ENCODE measurements at places on chromosomes 3 and 15.

DNA sequence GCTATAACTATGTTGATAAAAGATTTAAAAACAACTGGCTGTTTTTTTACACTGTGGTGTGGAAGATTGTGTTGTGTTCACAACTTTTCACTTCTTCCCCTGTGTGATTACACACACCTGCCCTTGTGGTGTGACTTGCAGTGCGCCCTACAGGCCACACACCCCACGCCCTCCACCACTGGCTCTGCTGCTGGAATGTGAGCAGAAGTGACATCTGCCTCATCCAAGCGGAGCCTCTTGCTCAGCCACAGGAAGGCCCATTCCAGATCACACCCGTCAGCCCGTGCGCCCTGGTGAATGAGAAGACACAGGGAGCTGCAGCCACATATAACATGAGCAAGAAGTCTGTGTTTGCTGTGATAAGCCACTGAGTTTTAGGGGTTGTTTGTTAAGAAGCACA is 7.0 kb downstream of the CCR2 start:
- no peak for DNase-seq

DNA sequence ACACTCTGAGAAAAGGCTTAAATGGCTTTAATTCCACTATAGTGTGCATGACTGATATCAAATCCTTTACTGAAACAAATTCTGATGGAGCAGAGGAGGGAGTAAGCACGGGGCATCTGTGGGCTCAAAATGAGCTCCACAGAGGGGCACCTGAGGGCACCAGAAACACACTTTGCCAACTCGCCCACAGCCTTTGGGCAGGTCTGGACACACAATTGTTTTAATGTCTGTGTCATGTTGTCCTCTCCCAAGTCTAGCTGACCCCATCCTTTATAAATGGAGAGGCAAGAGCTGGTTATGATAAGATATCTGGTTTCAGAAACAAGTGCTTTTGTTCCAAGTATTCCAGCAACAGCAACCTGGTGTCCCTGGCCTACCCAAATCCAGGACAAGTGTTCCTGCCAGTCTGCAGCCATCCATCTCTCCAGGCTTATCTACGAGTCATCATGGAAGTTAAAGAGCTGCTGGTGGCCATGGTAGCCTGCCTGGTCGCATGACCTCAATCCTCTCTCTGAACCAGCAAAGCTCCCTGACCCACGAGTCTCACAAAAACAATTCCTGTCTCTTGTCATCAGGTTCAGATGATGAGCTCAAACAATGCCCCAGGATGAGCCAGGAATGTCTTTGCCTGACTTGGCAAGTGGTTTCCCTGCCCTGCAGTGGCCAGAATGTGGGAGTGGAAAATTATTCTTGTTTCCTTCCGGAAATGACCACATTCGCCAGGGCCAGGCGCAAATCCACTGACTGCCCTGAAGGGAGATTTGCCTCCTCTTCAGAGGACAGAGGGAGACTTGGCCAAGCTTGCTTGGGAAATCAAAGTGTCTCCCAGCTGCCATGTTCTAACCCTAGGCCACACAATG is 64.4 kb upstream of the TPM1 start:
- peak; percentile 77 for DNase-seq

- no peak for DNase-seq
These were observed 263.2 kb downstream of the XXYLT1 start for GRCh38 chr3:195007766-195008165.

GRCh38 chr3:99635348-99635747 is 3.0 kb upstream of the COL8A1 start:
- no peak for DNase-seq

DNA sequence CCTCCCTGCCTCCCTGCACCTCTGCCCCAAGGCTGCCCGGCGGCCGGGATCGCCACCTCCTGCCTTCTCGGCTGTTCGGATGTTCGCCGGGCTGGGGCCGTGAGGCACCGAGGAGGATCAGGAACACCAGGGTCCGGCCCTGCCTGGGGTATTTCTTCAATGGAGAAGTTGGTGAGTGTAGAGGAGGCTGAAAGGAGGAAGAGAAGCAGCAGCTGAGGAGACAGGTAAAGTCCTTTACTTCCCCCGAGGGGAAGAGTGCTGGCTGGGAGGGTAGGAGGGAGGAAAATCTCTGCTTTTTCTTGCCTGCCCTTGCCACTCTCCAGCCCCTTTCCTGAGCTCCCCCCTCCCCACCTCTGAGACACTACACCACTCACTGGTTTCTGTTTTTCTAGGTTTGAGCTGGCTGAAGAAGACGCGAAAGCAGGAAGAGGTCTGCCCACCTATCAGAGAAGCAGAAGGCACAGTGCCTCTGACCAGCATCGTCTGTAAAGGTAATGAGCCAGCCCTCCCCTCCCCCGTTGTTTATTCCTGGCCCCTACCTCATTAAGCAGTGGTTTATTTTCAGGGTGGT is 519 bp downstream of the ASB7 start:
- DNase-seq = peak; percentile 61

- no peak for DNase-seq
These were observed 30.4 kb downstream of the SPPL2A start for GRCh38 chr15:50735156-50735555.

DNA sequence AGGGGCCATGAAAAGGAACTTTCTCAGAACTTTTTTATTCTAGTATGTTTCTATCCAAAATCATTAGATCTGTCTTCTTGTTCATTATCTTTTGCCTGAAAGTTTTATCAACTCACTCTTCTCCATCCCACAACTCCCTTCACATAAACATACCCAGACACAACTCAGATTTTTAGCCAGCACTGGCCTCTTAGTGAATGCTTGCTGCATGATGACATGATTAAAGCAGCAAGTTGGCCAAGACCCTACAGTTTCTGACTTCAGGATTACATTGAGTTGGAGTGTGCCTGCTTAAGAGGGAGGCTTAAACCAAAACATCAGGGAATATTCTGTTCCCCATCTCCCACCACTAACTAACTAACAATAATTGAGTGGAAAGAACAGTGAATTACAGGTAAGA is 38.1 kb downstream of the PLSCR2 start:
- DNase-seq = no peak

DNA sequence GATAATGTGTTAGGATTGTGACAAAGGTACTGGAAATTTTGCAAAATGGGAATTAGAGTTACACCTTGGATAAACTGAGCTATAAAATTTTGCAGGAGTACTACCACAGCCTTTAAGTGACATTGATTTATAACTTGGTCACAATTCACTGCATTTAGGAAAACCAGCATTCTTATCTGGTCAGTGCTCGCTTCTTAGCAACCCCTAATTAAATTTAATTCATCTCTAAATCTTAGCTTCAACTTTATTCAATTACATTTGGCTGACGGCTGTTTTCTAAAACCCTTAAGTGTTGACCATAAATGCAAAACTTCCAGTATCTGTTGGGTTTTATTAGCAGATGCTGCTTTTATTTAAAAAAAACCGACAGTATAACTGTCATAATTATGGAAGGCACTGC is 31.3 kb downstream of the TFRC start:
- no peak for DNase-seq

GRCh38 chr3:196336319-196337145 is 1.7 kb downstream of the TM4SF19 start:
- DNase-seq = no peak

- peak; percentile 87 for DNase-seq
These were observed 51.0 kb downstream of the NKIRAS1 start for GRCh38 chr3:23865595-23866396.

GRCh38 chr3:69200384-69201068 is 78.1 kb upstream of the LMOD3 start:
- DNase-seq = peak; percentile 72

GRCh38 chr3:78937475-78937874 is 830.3 kb downstream of the ROBO1 start:
- DNase-seq = no peak

DNA sequence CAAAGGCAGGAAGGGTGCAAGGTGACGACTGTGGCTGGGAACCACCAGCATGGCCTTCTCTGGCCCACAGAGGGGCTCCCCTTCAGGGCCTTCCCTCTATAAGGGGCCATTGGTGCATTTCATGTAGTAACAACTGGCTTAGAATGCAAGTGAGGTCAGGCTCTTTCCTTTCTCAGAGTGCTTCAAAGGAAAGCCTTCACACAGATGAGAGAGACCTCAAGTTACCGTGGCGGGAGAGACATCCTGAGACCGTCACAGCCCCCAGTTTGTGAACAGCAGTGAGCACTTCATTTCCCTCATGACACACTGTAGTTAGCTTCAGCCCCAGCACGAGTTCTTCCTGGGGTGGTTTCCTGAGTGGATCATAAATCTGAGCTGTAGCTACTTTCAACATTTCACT is 96.6 kb upstream of the LIMD1 start:
- peak; percentile 74 for DNase-seq

- DNase-seq = no peak
These were observed 7.3 kb downstream of the NGLY1 start for GRCh38 chr3:25775936-25776335.

GRCh38 chr3:85875589-85875988 is 916.8 kb downstream of the CADM2 start:
- no peak for DNase-seq

DNA sequence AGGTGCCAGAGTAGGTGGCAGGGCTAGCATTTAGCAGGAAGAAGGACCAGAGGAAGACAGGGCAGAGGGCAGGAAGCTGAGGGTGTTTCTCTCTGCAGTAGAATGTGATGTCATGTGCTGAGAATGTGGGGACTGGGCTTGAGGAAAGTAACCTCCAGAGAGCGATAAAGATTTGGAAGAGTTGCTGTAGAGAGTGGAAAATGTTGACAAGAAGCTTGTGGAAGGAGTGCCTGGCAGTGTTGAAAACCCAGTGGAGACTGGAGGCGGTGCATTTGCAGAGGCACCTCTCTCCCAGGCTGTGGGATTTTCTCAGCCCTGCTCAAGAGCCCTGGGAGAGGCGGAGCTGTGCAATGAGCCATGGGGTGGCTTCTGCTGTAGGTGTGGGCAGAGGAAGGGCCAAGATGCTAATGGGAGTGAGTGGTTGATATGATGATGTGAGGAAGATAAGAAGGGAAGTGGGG is 54.8 kb downstream of the MESD start:
- peak; percentile 46 for DNase-seq

GRCh38 chr3:193829781-193830180 is 236.8 kb downstream of the OPA1 start:
- no peak for DNase-seq

- no peak for DNase-seq
These were observed 71.0 kb downstream of the PCOLCE2 start for GRCh38 chr3:142817897-142818296.

DNA sequence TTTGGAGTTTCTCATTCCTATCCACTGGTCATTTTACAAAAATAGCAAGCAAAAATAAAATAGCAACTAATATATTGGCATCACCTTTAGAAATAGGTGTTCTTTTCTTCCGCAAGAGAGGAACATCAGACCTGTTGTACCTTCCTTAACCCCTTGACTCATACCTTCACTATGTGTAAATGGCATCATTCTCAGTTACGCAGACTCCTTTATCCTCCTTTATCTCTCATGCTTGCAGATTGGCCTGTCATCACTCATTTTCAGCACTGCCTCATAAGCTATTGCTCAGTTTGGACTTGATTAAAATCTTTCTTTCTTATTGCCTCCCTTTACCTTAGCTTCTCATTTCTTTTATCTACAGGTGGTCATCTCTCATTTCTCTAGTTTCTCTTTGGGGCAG is 21.4 kb downstream of the ARHGEF26 start:
- no peak for DNase-seq

- peak; percentile 73 for DNase-seq
These were observed 89.7 kb downstream of the AQP9 start for GRCh38 chr15:58227706-58228543.

DNA sequence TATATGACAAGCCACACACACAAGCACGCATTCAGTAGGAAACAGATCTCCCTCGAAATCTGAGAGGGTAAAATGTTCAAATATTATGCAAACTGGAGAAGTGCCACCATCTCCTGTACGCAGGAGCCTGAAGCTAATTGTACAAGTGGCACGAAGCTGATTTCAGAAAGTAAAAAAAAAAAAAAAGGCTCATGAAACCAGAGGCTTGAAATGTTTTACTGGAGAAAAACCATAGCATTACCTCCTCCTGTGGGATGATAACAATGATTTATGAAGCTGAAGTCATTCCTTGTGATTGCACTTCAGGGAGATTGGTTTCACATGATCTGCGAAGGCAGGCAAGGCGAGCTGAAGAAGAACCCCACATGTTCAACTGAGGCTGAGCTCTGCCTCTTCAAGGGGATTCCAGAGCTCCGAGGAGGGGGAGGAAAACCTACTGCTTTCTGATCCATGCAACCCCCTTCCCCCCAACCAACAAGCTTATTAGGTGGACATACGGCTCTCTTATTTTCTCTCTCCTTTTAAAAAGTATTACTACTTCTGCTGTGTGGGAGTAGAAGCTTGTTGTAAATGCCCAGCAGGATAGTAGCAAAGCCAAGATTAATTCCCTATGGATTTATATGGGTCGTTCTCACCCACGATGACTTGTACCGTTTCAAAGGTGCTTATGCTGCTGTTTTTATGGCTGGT is 101.1 kb downstream of the GREM1 start:
- no peak for DNase-seq

DNA sequence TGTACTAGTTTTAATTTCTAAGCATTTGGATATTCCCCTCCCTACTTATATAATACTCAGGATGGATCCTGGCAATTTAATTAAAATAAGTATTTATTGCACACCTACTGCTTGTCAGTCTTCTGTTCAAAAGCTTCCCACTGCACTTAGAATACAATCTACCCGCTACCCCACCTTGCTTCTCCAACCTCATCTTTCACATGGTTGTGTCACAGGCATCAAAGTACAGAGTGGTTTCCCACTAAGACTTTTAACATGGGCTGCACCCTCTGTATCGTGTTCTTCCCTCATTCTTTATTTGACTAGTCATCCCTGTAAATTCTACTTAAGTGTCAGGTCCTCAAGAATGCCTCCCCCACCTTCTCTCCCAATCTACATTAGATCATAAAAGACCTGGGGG is 35.0 kb downstream of the RIOX2 start:
- no peak for DNase-seq
